ENCODE measurements at places on chromosomes 1 and 21.

DNA sequence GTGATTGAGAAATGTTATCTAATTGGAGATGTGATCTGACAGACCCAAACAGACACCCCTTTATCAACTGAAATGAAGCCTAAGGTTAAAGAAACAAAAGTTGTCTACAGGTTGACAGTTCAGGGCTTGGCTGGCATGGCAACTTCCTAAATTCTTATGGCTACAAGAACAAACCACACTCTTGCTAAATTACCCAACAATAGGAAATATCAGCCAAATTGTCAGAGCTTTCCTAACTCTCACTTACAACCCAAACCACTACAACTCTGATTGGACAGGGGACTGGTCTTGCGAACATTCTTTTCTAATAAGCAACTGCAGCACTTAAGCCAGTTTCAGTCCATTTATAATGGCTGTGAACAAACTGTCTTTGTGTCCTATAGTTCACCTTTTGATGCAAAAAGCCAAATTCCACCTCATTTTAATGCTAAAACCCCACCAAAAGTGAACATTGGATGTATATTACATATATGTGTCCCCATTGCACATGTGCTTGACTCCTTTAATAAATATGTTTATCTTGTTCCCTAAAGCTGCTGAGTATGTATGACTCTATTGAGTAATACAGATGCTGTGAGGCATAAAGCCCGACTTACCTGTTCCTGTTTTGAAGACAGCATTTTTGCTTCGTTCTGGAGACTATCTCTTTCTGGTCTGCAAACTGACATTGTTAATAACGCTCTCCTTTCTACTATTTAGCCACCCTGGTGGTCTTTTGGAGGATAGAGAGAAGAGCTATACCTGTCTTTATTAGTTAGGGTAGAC, 101.3 kb upstream of the HMCN1 start:
- DNase-seq, result no peak

DNA sequence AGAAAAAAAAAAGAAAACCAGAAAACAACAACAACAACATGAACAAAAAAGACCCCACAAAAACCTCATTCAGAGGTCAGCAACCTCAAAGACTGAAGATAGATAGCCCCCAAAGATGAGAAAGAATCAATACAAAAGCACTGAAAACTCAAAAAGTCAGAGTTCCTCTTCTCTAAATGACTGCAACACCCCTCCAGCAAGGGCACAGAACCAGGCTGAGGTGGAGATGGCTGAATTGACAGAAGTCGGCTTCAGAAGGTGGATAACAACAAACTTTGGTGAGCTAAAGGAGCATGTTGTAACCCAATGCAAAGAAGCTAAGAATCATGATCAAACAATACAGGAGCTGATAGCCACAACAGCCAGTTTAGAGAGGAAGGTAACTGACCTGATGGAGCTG, 17.0 kb downstream of the RAB3GAP2 start:
- no peak for DNase-seq

DNA sequence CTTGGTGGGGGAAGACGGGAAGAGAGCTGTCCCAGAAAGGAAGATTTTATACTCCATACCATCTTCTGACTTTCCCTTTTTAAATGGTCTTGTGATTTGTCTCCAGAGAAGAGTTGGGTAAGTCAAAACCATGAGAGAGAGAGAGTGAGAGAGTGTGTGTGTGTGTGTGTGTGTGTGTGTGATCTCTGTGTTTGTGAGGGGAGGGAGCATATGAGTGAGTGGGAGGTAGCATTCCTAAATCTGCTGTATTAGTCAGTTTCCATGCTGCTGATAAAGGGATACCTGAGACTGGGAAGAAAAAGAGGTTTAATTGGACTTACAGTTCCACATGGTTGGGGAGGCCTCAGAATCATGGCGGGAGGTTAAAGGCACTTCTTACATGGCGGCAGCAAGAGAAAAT, 102.0 kb upstream of the VANGL1 start:
- no peak for DNase-seq

DNA sequence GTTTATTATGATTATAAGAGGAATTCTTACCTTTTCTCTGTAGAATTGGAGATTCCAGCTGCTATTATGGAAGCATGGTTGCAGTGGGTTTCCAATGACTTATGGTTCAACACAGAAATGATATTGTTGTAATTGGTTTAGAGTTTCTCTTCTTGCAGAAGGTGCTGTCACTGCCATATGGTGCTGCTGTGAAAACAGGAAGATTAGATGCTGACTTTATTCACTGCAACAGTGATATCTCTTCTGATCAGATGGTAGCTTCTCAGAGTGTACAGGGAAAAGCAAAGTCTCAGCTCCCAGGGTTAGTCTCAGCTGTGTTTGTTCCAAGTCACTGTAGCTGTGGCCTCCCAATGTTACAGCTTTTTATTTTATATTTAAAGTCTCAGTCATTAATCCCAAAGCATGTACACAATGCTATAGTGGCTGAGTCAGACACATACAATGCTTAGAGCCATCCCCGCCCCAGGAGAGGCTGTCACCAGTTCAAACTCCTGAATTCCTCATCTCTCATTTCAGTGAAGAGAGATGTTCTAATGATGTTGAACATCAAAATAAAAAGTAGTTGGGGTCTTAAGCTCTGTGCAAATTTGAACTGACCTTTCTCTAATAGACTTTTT, 42.7 kb upstream of the RGS2 start:
- no peak for DNase-seq

DNA sequence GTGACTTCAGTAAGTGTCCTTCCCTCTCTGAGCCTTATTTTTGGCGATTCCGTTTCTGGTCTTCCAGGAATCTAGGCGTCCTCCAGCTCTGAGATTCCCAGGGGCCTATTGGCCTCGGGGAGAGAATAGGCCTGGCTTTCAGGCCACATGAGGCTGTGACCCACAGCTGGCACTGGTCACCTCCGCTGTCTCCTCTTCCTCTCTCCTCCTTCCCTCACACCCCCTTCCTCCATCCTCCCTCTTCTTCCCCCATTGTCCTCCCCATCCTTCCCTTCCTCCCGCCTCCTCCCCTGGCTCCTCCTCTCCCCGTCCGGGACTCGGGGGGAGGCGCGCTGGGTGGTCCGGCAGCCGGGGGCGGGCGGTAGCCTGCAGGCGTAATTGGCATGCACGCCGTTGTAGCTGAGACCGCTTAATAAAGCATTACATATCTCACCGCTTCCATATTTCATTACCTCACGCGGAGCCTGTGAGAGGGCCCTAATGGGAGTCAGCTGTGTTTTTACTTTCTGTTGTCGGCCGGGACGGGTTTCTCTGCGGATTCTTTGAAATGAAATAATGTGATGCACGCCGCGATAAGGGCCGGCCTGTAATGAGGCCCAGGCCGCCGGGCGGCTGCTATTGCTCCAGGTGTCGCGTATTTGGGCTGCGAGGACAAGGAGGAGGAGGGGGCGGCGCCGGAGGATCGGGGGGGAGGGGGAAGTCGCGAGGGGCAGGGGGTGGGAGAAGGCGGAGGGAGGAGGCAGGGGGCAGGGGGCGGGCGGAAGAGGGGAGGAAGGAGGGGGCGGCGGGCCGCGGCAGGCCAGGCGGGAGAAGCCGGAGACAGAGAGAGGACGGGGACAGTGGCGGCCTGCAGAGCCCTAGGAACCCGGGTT, 95.3 kb downstream of the FOXD2 start:
- DNase-seq, result peak; percentile 16

DNA sequence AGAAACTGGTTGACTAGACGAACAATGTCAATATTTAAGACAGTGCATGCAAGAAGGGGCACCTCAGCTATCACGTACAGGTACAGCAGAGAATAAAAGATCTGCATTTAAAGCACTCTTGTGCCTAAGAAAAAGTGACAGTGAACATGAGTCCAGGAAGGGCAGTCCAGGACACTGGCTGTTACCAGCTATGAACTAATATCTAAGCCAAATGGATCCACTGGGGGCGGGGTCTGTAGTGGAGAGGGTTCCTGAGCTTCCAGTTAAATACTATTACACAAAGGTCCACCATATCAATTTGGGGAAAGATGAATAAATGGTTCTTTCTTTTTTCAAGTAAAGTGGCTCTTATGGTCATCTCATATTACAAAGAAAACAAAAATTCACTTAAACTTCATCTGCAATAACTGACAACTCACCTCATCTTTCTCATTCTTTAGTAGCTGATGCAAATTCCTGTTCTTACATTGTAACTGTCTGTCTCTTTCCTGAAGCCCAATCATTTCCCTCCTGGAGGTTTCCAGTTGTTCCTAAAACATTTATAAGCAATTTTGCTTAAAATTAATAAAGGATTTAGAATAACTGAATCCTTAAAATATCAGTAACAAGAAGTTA, 24.5 kb downstream of the SSX2IP start:
- DNase-seq, result no peak

- DNase-seq, result no peak
Measured at GRCh38 chr1:160377585-160378206, 10.8 kb downstream of the NHLH1 start.

DNA sequence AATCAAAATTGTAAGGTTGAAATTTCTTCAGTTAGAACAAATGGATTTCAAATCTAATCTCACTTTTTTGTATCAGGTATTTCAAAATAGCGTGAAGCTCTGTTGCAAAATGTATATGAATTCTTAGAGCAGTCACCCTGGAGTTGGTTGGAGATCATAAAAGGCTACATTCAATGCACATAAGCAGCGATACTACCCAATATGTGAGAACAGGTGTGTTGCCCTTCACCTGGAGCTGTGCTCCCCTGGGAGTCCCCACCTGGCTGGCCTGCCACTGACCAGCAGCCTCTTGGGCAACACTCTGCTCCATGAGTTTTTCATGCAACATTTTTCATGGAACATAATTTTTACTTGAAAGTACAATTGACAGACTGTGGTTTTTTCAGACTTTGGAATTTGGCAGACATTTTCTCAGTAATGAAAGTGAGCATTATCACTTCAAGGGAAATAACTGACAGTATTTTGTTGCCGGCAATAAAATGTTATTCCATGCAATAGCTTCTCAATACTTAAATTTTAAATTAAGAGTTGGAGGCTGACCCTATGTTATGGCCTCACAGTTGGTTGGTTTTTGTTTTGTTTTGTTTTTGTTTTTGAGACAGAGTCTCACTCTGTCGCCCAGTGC, 95.1 kb downstream of the ST3GAL3 start:
- DNase-seq, result no peak

- no peak for DNase-seq
Measured at GRCh38 chr1:53026254-53026653, 35.8 kb upstream of the PODN start.

- no peak for DNase-seq
Measured at GRCh38 chr21:39150877-39151276, 32.4 kb downstream of the PSMG1 start.

- DNase-seq, result no peak
Measured at GRCh38 chr21:16811970-16812369, 700.9 kb upstream of the CXADR start.

- no peak for DNase-seq
Measured at GRCh38 chr1:59271561-59272260, 25.2 kb upstream of the FGGY start.

DNA sequence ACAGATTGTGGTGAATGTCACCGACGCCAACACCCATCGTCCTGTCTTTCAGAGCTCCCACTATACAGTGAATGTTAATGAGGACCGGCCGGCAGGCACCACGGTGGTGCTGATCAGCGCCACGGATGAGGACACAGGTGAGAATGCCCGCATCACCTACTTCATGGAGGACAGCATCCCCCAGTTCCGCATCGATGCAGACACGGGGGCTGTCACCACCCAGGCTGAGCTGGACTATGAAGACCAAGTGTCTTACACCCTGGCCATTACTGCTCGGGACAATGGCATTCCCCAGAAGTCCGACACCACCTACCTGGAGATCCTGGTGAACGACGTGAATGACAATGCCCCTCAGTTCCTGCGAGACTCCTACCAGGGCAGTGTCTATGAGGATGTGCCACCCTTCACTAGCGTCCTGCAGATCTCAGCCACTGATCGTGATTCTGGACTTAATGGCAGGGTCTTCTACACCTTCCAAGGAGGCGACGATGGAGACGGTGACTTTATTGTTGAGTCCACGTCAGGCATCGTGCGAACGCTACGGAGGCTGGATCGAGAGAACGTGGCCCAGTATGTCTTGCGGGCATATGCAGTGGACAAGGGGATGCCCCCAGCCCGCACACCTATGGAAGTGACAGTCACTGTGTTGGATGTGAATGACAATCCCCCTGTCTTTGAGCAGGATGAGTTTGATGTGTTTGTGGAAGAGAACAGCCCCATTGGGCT, 3.0 kb downstream of the CELSR2 start:
- DNase-seq, result no peak

DNA sequence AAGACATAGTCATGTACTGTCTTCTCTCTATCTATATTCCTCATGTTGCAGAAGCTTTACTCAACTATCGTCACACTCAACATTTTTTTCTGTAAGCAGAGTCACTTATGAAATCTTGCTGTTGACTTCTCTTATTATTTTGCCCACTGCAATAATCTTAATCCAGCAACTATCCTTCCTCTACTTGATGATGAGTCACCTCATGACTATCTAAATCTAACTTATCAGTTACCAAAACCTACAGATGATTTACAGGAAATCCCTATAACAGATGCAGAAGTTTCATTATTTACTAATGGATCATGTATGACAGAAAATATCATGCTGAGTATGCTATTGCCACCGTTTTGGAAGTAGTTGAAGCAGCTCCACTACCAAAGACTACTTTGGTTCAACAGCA, 378.9 kb downstream of the DUSP10 start:
- no peak for DNase-seq

DNA sequence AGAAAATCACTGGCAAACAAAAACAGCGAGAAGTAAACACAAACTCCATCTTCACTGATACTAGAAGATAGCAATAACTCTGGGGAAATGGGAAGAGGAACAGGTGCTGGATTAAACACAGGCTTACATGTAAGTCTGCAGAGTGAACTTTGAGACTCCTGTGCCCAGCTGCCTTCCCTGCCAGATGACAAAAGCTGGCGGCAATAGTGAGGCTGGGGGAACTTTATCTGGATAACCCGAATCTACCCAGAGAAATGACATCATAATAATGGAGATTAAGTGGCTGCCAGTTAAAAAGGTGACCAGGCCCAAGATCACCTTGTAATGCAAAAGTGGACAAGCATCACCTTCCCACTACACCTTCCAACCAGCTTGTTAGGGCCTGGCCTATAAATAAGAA, 184.5 kb downstream of the CHRM3 start:
- no peak for DNase-seq

GRCh38 chr1:228073061-228073856, 9.2 kb upstream of the ARF1 start:
- DNase-seq, result no peak

DNA sequence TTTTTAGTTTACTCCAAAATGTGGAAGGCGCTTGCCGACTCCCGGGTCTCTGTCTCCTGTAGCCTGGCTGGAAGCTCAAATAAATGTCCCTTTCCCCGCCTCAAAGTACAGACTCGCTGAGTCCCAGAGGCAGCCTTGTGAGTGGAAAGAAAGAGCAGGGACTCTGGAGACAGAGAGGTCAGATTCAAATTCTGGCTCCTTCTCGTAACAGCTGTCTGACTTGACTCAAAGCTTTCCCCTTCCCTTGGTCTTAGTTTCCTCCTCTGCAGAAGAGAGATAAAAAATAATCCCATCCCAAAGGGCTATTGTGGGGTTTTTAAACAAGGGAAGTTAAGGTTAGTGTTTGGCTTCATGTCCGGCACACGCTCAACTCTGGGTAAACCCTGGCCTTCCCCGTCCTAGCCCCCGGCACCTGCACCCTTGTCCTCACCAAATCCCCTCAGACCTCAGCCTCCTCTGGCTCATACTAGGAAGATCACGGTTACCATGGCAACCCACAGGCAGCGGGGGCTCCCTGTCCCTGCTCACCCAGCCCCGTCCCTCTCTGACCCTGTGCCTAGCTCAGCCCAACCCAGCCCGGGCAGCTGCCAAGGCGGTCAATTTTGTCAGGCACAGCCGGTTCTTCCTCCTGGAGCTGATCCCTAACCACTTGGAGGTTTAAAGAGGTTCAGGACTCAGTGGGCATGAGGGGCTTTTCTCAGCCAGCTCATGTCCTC, 49.2 kb upstream of the IGSF21 start:
- DNase-seq, result no peak

- DNase-seq, result no peak
Measured at GRCh38 chr1:6888268-6888667, 103.0 kb downstream of the CAMTA1 start.

Data from stimulated activated CD4-positive, alpha-beta T cell treated with anti-CD3 and anti-CD28 coated beads, Interleukin-15, amount 100 ng/mL, for 24 hours (primary cell).